ENCODE measurements at places on chromosomes 1 and 21.

DNA sequence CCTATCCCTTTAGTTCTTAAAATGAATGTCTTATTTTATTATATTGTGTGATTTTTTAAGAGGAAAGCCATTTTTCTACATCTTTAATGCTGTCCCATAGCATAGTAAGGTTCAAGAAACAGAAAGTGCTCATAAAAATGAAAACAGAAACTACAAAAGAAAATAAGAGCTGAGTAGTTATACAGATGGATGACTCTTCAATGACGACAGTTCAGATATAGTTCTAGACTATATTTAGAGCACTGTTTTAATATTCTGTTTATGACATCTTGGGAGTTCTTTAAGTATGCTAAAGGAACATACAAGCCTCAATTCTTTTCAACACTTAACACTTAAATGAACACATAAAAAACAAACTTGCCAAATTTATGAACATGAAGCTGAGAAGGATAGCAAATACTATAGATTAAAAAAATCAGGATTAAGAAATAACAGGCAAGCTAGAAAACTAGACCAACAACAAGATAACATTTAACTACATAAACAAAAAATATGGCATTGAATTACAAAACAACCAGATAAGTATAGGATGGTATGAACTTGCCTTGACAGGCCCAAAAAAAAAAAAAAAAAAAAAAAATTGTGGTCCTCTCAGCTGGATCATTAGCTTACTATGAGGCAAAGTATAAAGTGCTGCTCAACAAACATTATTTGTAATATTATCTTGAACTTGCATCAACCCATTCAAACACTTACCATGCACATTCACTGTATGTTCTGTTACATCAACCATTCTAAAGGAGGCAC lies 87.9 kb downstream of the ZZZ3 start:
- DNase-seq, result peak; percentile 48

DNA sequence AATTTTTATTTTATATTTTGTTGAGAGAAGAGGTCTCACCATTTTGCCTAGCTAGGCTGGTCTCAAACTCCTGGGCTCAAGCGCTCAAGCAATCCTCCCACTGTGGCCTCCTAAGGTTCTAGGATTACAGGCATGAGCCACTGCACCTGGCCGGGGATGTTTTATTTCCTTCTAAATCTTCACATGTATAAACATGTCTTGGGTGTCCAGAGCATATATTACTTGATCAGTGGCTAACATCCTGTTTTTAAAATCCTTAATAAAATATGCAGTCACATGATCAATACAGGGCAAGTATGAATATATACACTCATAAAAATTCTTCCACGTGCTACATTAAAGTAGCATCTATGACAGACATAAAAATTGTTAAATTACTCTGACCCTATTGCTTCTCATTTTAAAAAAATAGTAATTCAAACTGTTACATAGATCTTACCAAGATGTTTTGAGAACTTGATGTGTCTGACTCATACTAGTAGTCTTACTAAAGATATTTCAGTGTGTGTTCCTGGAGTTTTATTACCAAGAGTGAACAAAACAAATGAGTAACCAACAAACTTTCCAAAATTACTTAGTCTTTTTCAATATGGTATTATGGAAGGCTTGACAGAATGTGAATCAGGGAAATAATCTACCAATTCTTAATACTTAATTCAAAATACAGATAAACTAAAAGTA lies 222.5 kb downstream of the SLC45A1 start:
- DNase-seq, result peak; percentile 94

GRCh38 chr1:243255791-243256512 lies at the start of gene SDCCAG8:
SDCCAG8 (plus strand) TSS chr1:243256041; CDS start chr1:243256174, 133 bp downstream.
- DNase-seq, result peak; percentile 99

GRCh38 chr1:234978397-234979295 lies 150.0 kb downstream of the TOMM20 start:
- peak; percentile 94 for DNase-seq

GRCh38 chr1:204108312-204109141 lies 35.6 kb downstream of the SOX13 start:
- DNase-seq, result no peak

DNA sequence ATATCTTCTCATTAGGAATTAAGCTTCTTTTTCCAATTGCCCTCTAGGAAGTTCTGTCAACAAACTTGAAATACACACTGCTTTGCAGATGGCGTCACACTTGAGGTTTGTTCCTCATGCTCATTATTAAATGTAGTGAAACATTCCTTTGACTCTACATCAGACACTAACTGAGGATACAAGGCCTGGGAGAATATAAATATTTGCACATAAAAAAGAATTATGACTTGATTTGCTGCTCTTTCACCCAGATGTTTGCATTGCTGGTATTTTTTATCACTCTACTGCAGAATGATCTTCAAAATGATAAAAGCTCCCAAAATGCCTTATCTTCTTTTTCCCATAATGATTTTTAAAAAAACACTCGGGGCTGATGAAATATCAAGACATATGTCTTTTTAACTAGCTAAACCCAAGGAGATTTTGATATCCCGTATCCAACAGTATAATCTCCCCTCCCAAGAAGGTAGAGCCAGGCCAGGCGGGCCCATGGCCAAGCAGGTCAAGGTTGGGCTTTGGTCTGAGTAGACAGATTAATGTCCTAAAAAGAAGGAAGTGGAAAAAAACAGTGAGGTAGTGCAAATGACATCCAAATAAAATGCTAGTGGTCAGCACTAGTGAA lies 264.6 kb downstream of the HHIPL2 start:
- DNase-seq, result peak; percentile 33

GRCh38 chr1:84344286-84344685 lies 42.8 kb downstream of the SAMD13 start:
- DNase-seq, result peak; percentile 61

GRCh38 chr1:191453487-191453886 lies 704.8 kb upstream of the RGS18 start:
- DNase-seq, result no peak

DNA sequence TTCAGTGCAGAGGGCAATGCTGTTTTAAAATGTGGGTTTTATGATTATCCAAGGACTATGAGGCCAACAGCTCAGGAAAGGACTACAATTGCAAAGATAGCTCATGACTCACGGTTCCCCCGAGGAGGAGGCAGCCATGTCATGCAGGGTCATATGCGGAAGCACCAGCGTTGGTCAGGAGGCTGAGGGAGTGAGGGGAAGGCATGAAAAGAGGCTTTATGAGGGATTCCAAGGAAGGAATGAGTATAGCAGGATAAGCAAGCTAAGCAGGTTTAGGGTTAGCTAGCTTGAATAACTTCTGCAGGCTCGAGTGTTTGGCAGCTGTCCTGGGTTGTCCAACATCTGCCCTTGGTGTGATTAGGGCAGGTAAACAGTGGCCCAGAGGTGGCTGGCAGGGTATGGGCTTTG lies 495.1 kb downstream of the SETD4 start:
- peak; percentile 77 for DNase-seq

DNA sequence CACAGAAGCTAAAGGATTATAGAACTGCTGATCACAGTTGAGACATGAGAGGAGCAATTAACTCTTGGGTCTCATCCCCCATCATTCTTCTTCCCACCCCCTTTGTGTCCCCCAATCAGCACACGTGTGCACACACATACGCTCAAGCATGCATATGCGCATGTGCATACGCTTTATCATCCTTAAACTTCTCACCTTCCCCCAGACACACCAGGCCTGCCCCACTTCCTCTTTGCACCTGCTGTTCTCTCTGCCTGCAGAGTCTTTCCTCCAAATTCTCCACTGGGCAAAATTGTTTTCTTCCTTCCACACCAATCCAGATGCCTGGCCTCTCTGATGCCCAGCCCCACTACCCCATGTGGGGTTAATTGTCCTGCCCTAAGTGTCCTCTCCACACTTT lies 13.0 kb upstream of the KCND3 start:
- no peak for DNase-seq

DNA sequence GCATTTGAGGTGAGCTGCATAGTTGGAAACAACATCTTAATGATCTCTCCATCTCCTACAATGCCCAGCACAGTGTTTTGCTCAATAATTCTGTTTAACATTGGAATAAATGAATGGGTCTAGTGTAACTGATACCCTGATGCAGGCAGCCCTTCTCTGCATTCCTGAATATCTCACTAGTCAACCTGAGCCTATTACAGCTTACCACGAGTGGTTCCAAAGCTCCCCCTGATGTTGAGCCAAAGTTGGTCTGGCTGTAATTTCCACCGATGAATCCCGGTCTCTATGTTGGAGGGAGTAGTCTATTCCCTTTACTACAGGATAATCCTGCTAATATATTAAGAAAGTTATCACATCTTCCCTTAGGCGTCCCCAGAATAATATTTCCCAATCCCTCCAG lies 63.8 kb downstream of the ZBTB18 start:
- DNase-seq, result no peak

- peak; percentile 11 for DNase-seq
These were observed at the start of gene KLHDC7A for GRCh38 chr1:18480315-18481189. KLHDC7A (plus strand) TSS chr1:18480930; CDS start chr1:18480982, 52 bp downstream.

DNA sequence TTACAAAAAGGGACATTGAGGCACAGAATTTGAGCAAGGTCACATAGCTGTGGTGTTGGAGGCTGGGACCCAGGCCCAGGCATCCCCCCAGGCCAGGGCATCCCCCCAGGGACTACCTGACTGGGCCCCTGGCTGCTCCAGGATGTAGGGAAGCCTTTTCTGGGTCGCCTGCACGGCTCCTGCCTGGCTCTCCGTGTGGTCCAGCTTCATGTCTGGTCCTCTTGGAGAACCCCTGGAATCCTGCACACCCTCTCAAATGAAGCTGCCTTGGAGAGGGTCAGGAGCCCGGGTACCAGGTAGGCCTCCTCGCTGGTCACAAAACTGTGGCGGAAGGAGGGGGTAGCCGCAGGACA lies 919 bp upstream of the CELSR2 start:
- DNase-seq, result no peak

- peak; percentile 59 for DNase-seq
These were observed 57.0 kb downstream of the GPR161 start for GRCh38 chr1:168079761-168080160.

GRCh38 chr1:50490640-50491039 lies 67.4 kb upstream of the DMRTA2 start:
- DNase-seq, result no peak

- DNase-seq, result no peak
These were observed 8.4 kb downstream of the TXLNA start for GRCh38 chr1:32187850-32188249.

DNA sequence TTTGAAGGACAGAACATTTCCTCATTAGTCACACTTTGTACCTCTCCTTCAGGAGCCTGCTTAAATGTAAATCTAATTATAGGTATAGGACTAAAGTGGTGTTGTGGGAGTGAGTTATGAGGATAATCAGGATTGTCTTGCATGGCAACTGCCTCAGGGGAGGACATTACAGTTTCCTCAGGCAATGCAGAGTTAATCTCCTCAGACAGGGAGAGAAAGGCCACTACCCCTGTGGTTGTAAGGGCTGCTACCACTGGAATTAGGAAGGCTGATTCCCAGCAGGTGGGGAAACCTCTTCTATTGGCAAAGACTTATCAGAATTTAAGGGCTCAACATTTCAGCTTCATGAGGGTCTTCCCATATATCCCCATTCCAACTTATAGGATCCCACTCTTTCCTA lies 286.8 kb upstream of the PBX1 start:
- no peak for DNase-seq

- peak; percentile 81 for DNase-seq
These were observed 128.2 kb downstream of the CACHD1 start for GRCh38 chr1:64598100-64598571.

- DNase-seq, result no peak
These were observed 1.7 kb downstream of the SOAT1 start for GRCh38 chr1:179295164-179295755.

DNA sequence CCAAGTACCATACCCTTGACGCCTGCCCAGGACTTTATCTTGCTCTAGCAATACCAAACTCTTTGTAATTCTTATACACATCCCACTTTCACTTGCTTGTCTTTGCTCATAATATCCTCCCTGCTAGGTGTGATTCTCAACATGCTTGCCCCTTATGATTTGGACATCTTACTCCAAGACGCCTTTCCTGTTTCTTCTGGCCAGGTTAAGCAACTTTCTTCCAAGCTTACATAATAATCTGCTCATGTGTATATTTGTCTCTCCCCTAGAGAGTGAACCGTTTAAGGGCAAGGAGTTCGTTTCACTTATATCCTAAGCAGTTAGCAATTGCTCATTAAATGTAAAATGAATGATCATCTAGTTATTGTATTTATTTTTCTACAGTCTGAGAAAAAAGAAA lies 21.8 kb downstream of the CRYZL1 start:
- no peak for DNase-seq

- DNase-seq, result no peak
These were observed 7.1 kb upstream of the TNR start for GRCh38 chr1:175750366-175751071.
